ENCODE measurements at places on chromosomes 2 and 18. TPM values are rescaled to one million over a fixed set of nuclear protein-coding genes. Genes with fewer than 3 reads are reported as not detected.

REG3G gene
- not detected for polyA plus RNA-seq

CCDC148 gene
- 5.4 TPM for polyA plus RNA-seq

SLC5A7 gene
- polyA plus RNA-seq, result 0.10 TPM

KLHL41 gene
- 2.8 TPM for polyA plus RNA-seq

PLB1 gene
- 1.7 TPM for polyA plus RNA-seq

SLC23A3 gene
- 3.9 TPM for polyA plus RNA-seq

GULP1 gene
- 113 TPM for polyA plus RNA-seq

NPC1 gene
- polyA plus RNA-seq, result 24.3 TPM

QPCT gene
- 19.5 TPM for polyA plus RNA-seq

GRCh38 chr2:202335791-202336467, 40.2 kb upstream of the BMPR2 start:
- DNase-seq, result no peak

- no peak for DNase-seq
These were observed 492.1 kb upstream of the CNTNAP5 start for GRCh38 chr2:123532994-123533393.

DNA sequence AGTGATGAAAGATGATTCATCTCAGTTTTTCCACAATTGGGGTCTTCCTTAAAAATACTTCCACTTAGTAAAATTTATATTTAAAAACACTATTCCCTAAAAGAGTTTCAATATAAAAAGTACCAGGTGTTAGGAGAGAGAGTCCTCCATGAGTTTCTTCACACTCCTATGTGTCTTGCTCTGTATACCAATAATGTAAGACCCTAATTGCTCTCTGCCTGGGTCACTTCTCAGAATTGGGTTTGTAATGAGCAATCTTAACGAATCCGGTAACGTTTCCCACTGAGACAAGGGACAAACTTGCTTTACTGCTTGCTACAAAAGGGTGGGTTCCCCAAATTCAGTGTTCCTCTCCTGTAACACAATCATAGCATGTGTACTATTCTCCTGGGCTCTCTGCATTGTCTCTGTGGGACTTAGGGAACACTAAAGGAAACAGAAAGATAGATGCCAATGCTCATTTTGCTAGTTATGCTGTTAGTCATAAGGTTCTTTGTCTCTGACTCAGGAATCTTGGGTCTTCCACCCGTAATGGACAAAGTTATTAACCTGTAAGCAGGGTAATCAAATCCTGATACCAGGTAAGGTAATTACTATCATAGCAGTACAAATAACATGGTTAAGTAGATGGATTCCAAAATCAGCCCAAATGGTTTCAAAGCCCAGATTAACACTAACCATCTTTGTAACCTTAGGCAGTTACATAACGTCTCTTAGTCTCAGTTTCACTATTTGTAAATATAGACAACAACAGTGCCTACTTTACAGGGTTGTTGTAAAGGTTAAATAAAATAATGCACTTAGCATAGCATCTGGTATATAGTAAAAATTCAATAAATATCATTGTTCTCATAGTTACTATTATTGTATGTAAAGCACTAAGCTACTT, 46.3 kb downstream of the ITSN2 start:
- DNase-seq, result no peak

DNA sequence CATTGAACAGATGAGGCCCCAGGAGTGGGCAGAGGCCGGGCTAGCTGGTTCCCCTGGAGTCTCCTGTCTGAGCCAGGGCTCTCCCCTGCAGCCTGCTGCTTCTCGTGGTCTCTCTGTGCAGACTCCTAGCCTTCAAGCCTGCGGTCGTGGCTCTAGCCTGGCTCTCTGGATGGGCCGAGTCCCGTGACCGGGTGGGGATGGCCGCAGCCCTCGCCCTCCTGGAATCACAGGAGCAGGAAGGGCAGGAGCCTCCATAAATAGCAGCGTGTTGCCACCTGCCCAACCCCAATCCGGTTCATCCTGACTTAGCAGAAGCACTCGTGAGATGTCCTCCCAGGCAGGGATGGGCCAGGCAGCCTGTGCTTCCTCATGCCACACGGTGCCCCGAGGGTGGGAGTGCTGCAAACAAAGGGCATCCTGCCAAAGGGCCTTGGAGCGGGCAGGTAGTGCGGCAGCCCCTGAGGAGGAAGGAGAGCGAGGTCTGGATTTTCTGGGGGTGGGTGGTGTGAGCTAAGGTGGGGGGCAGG, 43.9 kb downstream of the FOSL2 start:
- no peak for DNase-seq

- no peak for DNase-seq
These were observed 45.3 kb downstream of the CD28 start for GRCh38 chr2:203751685-203752271.

DNA sequence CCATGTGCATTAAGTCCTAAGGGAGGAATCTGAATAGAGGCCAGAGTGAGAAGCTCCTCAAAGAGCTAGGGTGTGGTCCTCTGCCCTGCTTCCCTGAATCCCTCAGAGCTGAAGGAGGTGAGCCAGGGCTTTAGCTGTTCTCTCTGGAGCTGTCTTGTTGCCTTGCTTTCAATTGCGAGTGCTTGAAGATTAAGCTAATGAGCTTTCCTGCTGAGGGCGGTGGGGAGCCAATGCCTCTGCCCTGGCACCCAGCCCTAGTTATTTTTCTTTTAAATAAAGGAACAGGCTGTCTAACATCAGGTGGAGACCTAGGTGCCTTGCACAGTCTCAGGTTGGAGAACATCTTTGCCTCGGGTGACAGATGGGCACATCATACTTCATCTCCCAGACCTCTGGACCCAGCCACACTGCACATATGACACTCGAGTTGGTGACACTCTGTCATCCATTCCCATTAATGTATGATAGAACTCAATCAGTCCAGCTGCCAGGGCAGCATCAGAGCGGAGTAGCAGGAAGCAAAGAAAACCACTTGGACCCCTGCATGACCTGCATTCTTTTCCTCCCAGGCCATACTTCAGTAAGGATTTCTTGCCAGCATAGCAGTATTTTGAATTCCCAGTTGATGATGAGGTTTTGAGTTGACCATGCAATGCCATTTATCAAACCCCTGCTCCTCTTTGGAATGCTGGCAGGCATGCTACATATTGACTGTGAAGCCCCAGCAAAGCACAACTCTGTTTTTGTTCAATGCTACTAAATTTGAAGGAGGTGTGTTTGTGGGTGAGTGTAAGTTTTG, 292.7 kb downstream of the RNF144A start:
- DNase-seq, result no peak

- no peak for DNase-seq
These were observed 298.5 kb downstream of the ZNF521 start for GRCh38 chr18:25053466-25053865.

DNA sequence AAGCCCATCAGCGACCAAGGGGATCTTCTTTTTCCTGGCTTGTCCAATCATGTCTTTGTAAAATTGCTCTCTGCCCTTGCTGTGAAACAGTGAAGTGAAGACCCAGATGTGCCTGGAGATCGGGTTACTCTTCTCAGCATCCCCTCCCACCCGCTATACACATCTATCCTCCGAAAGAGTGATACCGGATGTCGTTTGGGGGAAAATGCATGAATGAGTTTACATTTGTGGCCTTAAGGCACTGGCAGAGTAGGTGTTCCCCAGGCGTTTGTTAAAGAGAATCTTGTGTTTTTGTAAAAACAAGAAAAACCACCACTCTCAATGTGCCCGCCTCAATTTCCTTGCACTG, 528.3 kb downstream of the CMPK2 start:
- no peak for DNase-seq

DNA sequence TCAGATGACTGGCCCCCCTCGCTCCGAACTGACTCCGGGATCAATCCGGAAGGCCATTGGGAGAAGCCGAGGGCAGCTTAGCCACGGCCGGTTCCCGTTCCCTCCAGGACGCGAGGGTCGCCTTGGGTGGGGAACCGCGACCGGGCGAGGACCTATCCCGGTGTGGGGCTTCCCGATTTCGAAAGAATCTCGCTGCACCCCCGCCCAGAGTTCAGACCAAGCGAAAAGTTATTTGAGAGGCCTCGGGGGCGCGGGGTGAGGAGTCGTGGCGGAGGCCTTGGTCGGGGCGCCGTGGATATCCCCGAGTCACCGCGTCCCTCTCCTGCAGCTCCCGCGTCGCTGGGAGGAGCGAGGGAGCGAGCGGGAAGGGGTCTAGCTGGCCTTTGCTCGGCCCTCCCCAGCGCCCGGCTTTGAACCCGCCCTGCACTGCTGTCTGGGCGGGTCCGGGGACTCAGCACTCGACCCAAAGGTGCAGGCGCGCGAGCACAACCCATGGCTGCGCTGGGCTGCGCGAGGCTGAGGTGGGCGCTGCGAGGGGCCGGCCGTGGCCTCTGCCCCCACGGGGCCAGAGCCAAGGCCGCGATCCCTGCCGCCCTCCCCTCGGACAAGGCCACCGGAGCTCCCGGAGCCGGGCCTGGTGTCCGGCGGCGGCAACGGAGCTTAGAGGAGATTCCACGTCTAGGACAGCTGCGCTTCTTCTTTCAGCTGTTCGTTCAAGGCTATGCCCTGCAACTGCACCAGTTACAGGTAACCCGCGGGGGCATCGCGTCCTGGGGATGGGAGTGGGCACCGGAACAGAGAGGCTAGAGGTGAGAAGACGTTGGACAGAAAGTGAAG, at the start of gene CYP27A1:
Gene CYP27A1 (plus strand): TSS at position 457 of the 837 bp plus-strand sequence. CDS start 36 bp downstream, at position 493.
- peak; percentile 37 for DNase-seq

- no peak for DNase-seq
These were observed 3.0 kb downstream of the SH2D6 start for GRCh38 chr2:85421260-85422071.

DNA sequence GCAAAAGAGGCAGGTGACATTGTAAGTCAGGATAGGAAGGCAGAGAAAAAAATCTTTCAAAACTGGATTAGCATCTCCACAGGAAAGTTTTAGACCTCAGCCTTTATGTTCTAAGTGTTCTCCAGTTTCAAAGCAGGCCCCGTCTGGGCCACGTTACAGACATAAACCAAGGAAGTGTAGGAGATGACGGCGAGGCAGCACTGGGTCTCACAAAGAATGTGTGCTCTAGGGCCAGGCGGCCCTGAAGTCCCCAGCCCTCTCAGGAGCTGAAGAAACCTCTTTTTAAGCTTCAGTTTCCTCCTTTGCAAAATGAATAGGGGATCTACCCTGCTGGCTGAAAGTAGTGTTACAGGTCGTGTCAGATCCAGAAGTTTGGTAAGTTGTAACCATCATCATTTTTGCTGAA, 81.7 kb downstream of the SPRED2 start:
- no peak for DNase-seq

DNA sequence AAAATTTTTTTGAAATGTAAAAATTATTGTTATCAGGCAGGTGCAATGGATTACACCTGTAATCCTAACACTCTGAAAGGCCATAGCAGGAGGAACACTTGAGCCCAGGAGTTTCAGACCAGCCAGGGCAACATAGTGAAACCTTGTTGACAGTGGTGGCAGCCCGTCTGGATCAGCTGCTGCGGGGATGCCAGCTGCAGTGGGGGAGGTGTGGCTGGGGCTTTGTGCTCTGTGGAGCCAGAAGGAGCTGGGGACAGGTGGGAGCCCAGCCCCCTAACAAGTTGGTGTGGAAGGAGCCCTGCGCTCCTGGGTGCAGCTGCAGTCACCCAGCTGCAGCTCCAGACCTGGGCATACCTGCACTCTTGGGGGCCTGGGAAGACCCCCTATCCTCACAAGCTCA, 182.4 kb upstream of the MC4R start:
- no peak for DNase-seq

Data from right lung (tissue), 10 donors.